ENCODE measurements at places on chromosomes 5 and 9. TPM values are rescaled to one million over a fixed set of nuclear protein-coding genes. Genes with fewer than 3 reads are reported as not detected.

DNA sequence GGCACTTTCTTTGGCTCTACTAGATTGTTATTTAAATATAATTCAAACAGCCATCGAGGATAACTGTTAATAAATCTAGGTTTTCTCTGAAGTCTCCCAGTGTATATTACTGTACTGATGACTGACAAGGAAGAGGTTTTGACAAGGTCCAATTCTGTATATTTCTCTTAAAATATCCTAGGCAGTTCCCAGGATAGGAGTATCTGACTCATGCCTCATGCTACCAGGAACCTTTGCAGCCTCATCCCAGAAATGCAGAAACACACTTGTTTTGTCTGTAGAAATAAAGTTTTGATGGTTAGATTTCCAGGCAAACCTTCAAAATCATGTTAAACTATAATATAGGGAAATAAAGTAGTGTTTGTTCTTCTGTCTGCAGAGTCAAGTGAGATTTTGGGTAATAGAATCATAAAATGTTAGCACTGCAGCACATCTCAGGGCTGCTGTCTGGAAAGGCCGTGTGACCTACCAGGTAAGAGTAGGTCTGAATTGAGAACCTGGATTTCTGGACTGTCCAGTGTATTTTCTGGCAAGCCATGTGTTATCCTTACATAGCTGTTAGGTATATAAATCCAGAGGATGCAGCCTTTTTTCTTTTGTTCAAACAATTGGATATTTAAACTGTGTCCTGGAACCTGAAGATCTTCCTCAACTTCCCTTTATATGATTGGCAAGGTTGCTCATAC lies 8.3 kb downstream of the UBE2D2 start:
- DNase-seq, result no peak

Gene DOCK8
- 0.54 TPM for polyA plus RNA-seq

Gene IRX2
- polyA plus RNA-seq, result not detected

Gene RPS23
- 3,265 TPM for polyA plus RNA-seq

Gene NSA2
- 20.7 TPM for polyA plus RNA-seq

All from endothelial cell of umbilical vein (primary cell).